ENCODE measurements at places on chromosomes 16 and 17.

DNA sequence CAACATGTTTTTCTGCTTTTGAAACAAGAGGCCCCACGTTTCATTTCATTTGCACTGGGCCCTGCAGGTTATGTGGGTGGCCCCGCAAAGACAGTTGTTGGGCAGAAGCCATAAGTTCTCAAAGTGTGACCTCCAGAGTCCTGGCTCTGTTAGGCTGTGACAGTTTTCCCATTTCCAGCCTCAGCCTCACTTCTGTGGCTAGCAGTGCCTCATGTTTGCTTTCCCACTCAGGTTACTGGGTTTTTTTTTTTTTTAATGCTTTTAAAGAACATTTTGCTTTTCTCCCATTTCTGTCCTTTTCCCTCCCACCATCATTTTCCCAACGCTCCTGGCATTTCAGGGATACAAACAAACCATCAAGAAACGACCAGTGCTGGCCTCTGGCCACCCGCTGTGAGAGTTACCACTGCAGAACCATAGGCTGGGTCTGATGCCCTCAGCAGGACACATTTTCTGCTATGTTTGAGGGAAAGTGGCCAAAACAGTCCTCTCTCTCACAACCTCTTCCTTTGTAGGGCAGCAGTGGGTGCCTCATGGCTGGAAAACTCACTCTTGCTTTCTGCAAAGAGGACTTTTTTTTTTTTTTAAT lies 159.0 kb upstream of the MPHOSPH6 start:
- DNase-seq, result no peak

GRCh38 chr16:79171931-79172705 lies 428.4 kb downstream of the MAF start:
- no peak for DNase-seq

DNA sequence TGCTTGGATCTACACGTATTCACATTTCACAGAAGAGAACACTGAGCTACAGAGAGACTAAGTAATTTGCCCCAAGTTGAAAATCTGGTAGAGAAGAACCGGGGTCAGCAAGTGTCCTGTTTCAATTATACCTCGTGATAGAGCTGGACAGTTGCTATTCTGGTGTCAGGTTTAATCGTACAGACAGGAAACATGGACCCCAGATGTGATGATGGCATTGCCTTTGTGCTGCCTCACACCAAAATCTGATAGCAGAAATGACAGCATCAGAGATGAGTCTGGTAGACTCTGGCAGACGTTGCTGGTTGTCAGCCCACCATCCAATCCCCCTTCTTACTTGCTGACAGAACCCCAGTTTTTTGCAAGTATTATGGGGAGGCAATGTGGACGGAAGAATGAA lies 112.1 kb upstream of the FOXF1 start:
- no peak for DNase-seq

GRCh38 chr17:9677411-9677810 lies 32.1 kb downstream of the USP43 start:
- DNase-seq, result no peak

GRCh38 chr17:29124925-29125273 lies 55.3 kb downstream of the MYO18A start:
- DNase-seq, result no peak

DNA sequence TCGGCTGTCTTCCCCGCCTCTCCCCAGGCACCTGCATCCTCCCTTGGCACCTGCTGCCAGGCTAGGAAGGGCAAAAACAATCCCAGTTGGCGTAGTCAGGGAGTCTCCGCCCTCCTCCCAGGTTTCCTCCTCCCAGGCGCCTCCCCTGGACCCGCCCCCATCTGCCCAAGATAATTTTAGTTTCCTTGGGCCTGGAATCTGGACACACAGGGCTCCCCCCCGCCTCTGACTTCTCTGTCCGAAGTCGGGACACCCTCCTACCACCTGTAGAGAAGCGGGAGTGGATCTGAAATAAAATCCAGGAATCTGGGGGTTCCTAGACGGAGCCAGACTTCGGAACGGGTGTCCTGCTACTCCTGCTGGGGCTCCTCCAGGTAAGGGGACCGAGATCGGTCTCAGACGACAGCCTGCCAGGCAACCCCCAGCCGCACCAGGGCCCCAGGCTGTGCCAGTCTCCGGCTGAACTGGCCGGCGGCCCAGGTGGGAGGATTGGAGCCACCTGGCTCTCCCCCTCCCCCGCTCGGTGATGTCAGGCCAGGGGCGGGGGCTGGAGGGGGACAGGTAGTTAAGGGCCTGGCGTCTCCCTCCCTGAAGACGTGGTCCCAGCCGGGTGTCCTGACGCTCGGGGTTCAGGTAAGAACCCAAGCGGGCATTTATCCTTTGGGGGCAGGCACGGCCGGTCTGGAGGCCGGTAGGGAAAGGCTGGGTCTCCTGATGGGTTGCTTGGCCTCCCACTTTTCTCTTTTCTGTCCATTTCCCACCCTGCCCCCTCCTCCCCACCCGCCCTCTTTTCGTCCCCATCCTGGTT lies at the start of gene GRB7:
Gene GRB7, plus strand, starts transcription at position 179 of the 808 bp plus-strand sequence. CDS start 4,364 bp downstream, outside the sequence.
- no peak for DNase-seq

GRCh38 chr17:57097832-57098421 lies 12.9 kb downstream of the AKAP1 start:
- no peak for DNase-seq

- no peak for DNase-seq
Observed at GRCh38 chr17:83080858-83081683, 1.7 kb downstream of the METRNL start.

DNA sequence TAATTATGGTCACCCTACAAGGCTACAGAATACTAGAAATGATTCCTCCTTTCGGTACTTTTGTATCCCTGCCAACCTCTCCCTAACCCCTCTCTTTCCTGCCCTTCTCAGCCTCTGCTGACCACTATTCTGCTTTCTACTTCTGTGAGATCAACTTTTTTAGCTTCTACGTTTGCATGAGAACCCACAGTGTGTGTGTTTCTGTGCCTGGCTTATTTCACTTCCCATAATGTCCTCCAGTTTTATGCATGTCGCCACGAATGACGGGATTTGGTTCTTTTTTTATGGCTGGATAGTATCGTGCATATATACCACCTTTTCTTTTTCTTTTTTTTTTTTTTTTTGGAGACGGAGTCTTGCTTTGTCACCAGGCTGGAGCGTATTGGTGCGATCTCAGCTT lies 92.1 kb downstream of the RAP1GAP2 start:
- no peak for DNase-seq

GRCh38 chr16:65316808-65317207 lies 194.9 kb upstream of the CDH11 start:
- DNase-seq, result no peak

GRCh38 chr16:85019659-85020245 lies 7.8 kb upstream of the KIAA0513 start:
- no peak for DNase-seq
